GM12864 (cell line): ENCODE measurements at places on chromosomes 4 and X.

DNA sequence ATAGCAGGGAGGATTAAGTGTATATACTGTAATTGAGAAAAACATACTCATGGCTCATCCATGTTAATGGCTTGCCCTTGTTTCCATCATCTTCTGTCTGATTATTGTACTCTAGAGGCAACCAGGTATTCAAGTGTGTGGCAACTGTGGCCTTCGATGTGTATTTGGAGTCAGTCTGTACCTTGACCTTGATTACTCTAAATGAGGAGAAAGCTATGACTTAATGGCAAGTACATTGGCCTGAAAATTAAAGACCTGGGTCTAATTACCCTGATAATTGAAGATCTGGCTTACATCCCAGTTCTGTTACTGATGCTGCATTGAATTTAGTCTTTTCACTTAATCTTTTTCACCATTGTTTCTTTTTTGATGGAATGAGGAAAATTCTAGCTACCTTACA, 409.2 kb downstream of the CCSER1 start:
- DNase-seq: no peak

DNA sequence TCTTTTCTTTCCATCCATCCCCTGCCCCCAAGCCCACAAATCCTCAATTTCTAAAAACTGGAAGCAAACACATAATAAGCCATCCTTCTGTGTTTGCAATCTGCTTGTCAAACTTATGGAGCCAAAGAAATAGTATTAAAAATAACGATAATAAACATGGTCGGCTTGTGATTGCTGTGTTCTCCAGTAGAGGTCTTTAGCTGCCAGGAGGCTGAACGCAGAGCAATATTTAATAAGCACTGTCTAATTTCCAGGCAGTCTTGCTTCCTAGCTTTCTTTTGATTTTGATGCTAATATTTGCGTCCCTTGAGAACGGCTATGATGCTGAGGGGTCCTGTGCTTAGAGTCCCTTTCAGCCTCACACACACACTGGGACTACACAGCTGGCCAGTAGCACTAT, 3.2 kb upstream of the HELT start:
- DNase-seq: no peak

GRCh38 chr4:153834901-153835300, 46.0 kb upstream of the SFRP2 start:
- no peak for DNase-seq

GRCh38 chr4:6854098-6854744, 55.4 kb upstream of the TBC1D14 start:
- DNase-seq: peak; percentile 24

GRCh38 chr4:67052814-67053675, 492.3 kb downstream of the CENPC start:
- no peak for DNase-seq

DNA sequence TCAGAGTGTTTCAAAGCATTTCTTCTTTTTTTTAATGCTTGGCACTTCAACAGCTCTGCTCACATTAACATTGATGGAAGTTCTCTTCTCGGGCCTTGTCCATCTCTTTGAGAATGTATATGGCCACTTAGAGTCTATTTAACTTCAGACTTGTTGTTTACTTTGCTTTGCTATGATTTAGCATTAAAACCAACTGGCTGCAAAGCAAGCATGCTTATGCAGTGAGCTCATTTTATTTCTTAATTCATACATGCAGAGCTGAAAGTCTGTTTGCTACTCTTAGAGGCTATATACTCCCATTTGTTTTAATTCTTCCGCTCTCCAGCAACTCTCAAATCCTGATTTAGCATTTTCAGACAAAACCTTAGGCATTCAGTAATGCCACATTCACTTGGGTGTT, 107.6 kb upstream of the PACRGL start:
- no peak for DNase-seq

DNA sequence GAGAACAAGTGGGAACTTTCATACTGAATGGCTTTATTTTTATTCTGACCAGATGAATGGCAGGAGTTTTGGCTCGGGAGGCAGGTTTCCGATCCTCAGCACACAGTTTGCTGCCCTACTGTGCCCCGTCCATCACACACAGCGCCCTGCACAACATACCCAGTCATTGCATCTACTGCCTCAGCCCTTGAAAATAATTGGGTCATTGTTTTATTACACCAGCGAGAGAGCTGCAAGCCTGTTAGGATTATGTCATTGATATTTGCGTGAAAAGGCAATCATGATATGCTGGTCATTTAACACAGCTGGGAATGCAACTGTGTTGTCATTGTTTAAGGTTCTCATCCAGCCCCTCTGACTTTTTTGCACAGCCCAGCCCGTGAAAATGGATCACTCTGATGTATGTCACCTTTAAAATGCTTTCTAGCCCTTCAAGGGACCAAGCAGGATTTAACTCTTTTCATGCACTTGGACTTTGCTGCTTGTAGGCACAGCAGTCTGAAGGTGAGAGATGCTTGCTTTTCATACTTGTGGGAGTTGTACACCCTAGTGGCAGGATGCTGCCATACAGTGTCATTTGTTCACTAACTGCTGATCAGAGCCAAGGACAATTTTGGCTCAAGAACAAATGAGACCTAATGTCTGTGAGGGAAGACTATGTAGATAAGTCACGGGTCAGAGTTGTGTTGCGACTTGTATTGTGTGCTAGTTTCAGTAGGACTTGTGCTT, 62.3 kb downstream of the RTL9 start:
- no peak for DNase-seq

DNA sequence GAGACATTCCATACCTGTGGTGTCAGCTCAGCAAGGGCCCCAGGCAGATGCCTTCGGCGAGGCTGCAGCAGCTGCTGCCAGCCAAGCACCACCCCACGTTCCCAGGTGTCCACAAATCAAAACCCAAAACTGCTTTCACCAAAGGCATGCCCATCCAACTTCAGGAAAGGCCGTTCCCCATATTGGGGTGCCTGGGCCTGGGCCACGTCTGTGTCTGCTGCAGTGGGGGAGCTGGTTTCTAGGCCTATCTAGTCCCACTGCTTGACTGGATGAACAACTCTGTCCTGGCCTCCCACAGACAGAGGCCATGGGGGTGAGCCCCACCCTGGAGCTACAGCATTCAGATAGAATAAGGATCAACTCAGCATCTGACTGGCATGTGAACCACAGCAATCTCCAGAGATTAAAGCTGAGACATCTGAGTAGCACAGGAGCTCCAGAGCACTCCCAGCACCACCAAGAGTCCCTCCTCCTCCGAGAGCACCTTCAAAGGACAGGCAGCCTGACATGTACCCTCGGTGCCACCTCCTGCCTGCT, 37.0 kb downstream of the NAT8L start:
- DNase-seq: no peak

GRCh38 chrX:69151866-69152284, 13.4 kb downstream of the PJA1 start:
- DNase-seq: no peak

DNA sequence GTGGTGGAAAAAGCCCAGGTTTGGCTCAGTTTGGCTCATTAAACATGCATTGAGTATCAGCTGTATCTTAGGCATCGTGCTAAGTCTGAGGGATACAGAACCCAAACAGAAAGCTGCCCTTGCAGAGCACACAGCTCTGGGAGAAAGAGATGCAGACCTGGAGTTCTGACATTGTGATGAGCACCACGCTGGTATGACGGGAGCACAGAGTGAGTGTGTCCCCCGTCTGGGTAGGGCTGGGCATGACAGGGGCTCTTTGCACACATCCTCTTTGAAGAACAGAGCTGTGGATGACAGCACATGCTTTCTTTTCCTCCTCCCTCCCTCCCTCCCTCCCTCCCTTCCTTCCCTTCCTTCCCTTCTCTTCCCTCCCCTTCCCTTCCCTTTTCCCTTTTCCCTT, 52.2 kb downstream of the CLCN4 start:
- no peak for DNase-seq

- no peak for DNase-seq
These were observed 216.3 kb upstream of the BCOR start for GRCh38 chrX:40314070-40314469.

DNA sequence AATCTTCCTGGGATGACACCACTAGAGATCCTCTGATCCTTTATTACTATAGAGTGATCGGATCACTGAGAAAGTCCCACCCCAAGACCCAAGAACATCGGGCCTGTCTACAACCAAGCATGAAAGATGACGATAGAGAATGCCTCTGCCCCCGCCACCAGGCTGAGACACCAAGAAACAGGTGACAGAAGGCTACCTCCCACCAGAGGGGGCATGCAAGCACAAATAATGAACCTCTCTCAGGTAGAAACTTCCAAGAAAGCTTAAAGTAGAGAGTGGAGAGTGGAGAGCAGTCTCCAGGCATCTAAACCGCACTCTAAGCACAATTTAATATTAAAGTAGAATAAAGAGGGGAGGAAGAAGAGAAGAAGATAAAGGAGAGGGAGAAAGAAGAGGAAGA, 402.6 kb downstream of the INPP4B start:
- DNase-seq: no peak

DNA sequence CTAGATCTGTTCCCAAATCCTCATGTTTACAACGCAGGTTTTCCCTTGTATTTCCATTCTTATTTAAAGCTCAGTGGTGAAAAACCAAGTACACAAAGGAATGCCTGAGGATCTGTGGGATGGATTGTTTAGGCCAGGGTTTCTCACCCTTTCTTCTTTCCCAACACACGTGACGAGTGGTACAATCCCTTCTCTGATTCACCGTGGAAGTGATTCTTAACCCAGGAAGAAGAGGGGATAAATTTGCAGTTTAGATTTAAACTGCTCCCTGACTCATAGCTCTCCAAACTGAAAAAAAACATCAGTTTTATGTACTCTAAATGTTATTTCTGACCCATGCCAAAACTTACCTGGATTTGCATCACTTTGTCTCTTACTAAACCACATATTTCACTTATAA, 17.0 kb downstream of the PAQR3 start:
- DNase-seq: no peak
